ENCODE measurements at places on chromosomes 4 and X. TPM values are rescaled to one million over a fixed set of nuclear protein-coding genes. Genes with fewer than 3 reads are reported as not detected.

Gene MAN2B2
- total RNA-seq: 45.1 TPM

Gene HS6ST2
- 6.2 TPM for total RNA-seq

Gene ATG4A
- total RNA-seq: 14.2 TPM

Gene FUNDC1
- 11.0 TPM for total RNA-seq

Gene RBM47
- 0.11 TPM for total RNA-seq

Gene ARHGAP24
- 29.6 TPM for total RNA-seq

Gene SH3D19
- 32.4 TPM for total RNA-seq

Gene RNF128
- not detected for total RNA-seq

Gene UFSP2
- total RNA-seq: 28.6 TPM

Gene COX7B2
- not detected for total RNA-seq

Gene FAM241A
- total RNA-seq: 0.19 TPM

Gene ITGB1BP2
- 2.1 TPM for total RNA-seq

Gene SLC4A4
- 37.7 TPM for total RNA-seq

Gene SSX3
- total RNA-seq: not detected

Gene ARMCX1
- 38.6 TPM for total RNA-seq

Gene RTL3
- not detected for total RNA-seq

Gene GAGE2A
- total RNA-seq: not detected

Gene STS
- total RNA-seq: 13.3 TPM

Gene ELF4
- 24.9 TPM for total RNA-seq

Gene LAS1L
- total RNA-seq: 30.4 TPM

Gene TRIML2
- total RNA-seq: not detected

Gene SYNPO2
- total RNA-seq: 4.1 TPM

Gene AKAP4
- not detected for total RNA-seq

Gene GABRE
- total RNA-seq: 1.4 TPM

Gene PNCK
- 5.1 TPM for total RNA-seq

Gene BCLAF3
- total RNA-seq: 11.5 TPM

Gene CT45A5
- not detected for total RNA-seq

Gene NXF3
- not detected for total RNA-seq

Gene BGN
- 1,581 TPM for total RNA-seq

Gene STARD8
- total RNA-seq: 1.4 TPM

Gene MUC7
- total RNA-seq: not detected

Gene BRS3
- not detected for total RNA-seq

Gene GK2
- total RNA-seq: not detected

Gene FRMD7
- 0.44 TPM for total RNA-seq

Gene GRIA2
- total RNA-seq: 31.3 TPM

Gene MGARP
- total RNA-seq: 5.2 TPM

Gene PPEF2
- not detected for total RNA-seq

Gene RPA4
- total RNA-seq: 0.24 TPM

Gene DCX
- not detected for total RNA-seq

Gene F11
- not detected for total RNA-seq

Gene ZGRF1
- total RNA-seq: 6.8 TPM

Gene VEGFC
- 14.7 TPM for total RNA-seq

Gene ENAM
- total RNA-seq: not detected

Gene TKTL2
- not detected for total RNA-seq

Gene DCLK2
- 12.6 TPM for total RNA-seq

Gene FOXR2
- not detected for total RNA-seq

Gene RBMX2
- total RNA-seq: 20.1 TPM

Gene PNMA5
- not detected for total RNA-seq

Gene DGAT2L6
- not detected for total RNA-seq
